ENCODE measurements at places on chromosomes 7 and 10. TPM values are rescaled to one million over a fixed set of nuclear protein-coding genes. Genes with fewer than 3 reads are reported as not detected.

DNA sequence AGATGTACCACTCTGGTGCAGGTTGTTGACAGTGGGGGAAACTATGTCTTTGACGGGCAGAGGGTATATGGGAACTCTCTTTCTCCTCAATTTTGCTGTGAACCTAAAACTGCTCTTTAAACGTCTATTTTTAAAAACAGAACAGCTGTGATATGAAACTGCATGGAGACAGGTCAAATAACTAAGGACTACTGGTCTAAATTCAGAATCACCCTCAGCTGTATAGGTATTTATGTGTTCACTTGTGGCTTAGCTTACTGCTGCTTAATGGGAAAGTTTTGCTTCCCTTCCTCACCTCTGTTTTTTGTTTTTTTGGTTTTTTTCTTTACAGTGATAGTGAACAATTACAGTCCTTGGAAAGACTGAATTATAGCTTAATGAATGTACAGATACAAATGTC is 86.9 kb upstream of the STRIP2 start:
- no peak for DNase-seq
- no peaks in the 10 kb centered on the region for H3K27me3 ChIP-seq
- H3K4me1 ChIP-seq = peaks cover 15% of the 10 kb centered on the region
- H3K36me3 ChIP-seq = peaks cover 5% of the 10 kb centered on the region

- H3K4me3 ChIP-seq = no peak overlapping the region
- H3K27ac ChIP-seq = no peak overlapping the region
- H3K27me3 ChIP-seq = peaks cover 25% of the 10 kb centered on the region
- H3K4me1 ChIP-seq = no peaks in the 10 kb centered on the region
Measured at GRCh38 chr7:113143486-113144257, 25.3 kb upstream of the SMIM30 start.

DNA sequence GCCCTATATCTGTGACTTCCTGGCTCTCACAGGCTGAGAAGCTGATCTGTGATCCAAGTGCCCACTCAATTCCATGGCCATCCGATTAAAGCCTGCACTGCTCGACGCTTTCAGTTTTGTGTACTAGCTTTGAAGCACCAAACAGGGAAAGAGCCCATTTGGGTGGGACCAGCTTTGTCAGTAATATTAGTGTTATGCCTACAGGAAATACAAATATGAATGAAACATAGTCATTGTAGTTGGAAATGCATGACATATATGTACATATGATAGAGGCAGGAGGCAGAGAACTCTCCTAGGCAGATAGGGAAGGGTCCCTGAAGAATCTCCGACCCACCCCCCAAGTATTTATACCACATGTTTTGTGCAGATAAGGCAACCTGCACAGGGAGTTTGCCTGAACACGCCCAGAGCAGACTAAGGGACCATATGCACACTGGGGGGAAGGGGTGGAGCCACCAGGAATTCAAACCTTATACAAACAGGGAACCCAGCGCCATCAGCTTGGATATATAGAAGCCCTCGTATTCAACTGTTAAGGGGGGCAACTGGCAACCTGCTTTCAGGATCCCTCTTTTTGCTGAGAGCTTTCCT is 653.2 kb downstream of the PARD3 start:
- H3K27me3 ChIP-seq = peaks cover 8% of the 10 kb centered on the region
- H3K27ac ChIP-seq = no peak overlapping the region
- no peaks in the 10 kb centered on the region for H3K36me3 ChIP-seq
- no peak overlapping the region for H3K4me3 ChIP-seq
- no peak for DNase-seq
- H3K4me1 ChIP-seq = no peaks in the 10 kb centered on the region

DNA sequence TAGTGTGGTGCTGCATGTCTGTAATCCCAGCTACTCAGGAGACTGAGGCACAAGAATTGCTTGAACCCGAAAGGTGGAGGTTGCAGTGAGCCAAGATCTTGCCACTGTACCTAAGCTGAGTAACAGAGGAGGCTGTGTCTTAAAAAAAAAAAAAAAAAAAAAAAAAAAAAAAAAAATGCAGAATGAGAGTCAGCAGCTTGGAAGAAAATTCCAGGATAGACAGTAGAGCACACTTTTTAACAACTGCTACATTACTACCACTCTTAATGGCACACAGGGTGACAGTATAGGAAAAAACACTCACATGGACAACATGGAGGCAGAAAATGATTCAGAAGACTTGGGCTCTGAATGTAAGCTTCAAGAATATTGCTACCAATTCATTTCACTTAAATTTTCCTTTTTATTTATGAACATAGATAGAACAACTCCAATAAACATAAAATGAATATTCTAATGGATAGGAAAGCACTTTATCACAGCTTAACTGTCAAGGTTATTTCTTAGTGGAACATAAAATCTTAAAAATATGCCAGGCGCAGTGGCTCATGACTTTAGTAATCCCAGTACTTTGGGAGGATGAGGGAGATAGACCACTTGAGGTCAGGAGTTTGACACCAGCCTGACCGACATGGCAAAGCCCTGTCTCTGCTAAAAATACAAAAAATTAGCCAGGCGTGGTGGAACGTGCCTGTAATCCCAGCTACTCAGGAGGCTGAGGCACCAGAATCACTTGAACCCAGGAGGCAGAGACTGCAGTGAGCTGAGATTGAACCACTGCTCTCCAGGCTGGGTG is 31.5 kb downstream of the CHCHD3 start:
- no peak overlapping the region for H3K4me3 ChIP-seq
- no peaks in the 10 kb centered on the region for H3K27me3 ChIP-seq
- DNase-seq = no peak
- H3K36me3 ChIP-seq = peaks cover 5% of the 10 kb centered on the region
- no peak overlapping the region for H3K27ac ChIP-seq
- H3K4me1 ChIP-seq = peaks cover 28% of the 10 kb centered on the region

DNA sequence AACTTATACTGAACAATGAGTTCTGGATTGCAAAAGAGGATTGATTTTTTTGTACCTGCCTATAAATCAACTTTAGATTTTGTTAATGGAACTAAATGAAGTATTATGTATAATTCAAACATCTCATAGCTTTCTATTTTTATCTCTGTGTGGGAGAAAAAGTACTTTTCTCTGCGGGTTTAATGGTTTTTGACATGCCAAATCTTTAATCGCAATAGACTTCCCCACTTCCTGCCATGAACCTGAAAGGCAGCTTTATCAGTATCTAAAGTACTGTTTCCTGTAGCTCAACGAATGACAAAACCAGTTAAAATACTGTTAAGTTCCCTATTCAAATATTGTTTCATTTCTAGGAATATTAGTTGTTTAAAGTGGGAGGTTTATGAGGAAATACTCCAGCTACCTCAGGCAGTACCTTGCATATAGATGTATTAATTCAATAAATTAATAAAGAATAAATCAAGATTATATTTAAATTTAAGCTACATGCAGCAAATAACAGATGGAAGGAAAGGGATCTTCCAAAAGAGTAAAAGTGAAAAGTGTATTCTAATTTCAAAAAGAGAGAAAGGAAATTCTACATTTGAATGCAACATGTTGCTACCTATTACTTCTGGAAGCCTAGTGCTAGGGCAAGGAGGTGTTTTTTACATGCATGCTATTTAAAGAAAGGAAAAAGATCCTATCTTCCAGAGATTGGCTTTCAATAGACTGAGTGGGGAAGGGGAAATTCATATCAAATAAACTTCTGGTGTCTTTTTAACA is 75.9 kb downstream of the SVOPL start:
- H3K4me3 ChIP-seq = peak overlapping the region; percentile 52
- peak overlapping the region; percentile 82 for H3K27ac ChIP-seq
- no peak for DNase-seq
- H3K27me3 ChIP-seq = peaks cover 16% of the 10 kb centered on the region

GRCh38 chr7:8125680-8126444 is 136.1 kb downstream of the ICA1 start:
- H3K4me3 ChIP-seq = peak overlapping the region; percentile 71
- H3K36me3 ChIP-seq = peaks cover 3% of the 10 kb centered on the region
- peak; percentile 35 for DNase-seq
- peaks cover 66% of the 10 kb centered on the region for H3K4me1 ChIP-seq

- H3K36me3 ChIP-seq = no peaks in the 10 kb centered on the region
- H3K27ac ChIP-seq = no peak overlapping the region
- H3K4me3 ChIP-seq = no peak overlapping the region
- peaks cover 18% of the 10 kb centered on the region for H3K27me3 ChIP-seq
- H3K4me1 ChIP-seq = peaks cover 4% of the 10 kb centered on the region
Measured at GRCh38 chr7:29087840-29088170, 58.5 kb downstream of the CPVL start.

DNA sequence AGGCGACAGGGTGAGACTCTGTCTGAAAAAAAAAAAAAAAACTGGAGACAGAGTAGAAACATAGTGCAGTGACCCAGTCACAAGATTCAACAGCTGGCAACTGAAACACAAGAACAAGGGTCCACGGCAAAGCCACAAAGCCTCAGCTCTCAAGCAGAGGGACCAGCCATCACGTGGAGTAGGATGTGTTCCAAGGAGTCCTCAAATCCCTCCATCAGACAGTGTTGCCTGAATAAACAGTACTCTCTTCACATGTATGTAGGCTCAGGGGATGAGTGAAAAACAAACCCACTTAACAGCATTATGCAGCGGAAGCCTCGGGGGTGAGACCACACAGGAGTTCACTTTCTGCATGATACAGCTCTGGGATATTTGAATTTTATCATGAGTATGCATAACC is 62.0 kb downstream of the SLIT1 start:
- H3K4me3 ChIP-seq = no peak overlapping the region
- peaks cover 40% of the 10 kb centered on the region for H3K27me3 ChIP-seq

- H3K27me3 ChIP-seq = no peaks in the 10 kb centered on the region
- DNase-seq = no peak
- H3K4me3 ChIP-seq = no peak overlapping the region
- H3K36me3 ChIP-seq = no peaks in the 10 kb centered on the region
- H3K4me1 ChIP-seq = no peaks in the 10 kb centered on the region
Measured at GRCh38 chr10:53430127-53430891, 657.7 kb upstream of the MBL2 start.

GRCh38 chr7:158542651-158543566 is 44.7 kb downstream of the PTPRN2 start:
- H3K27ac ChIP-seq = no peak overlapping the region
- no peaks in the 10 kb centered on the region for H3K36me3 ChIP-seq
- H3K4me1 ChIP-seq = peaks cover 5% of the 10 kb centered on the region
- H3K4me3 ChIP-seq = no peak overlapping the region
- DNase-seq = no peak
- peaks cover 12% of the 10 kb centered on the region for H3K27me3 ChIP-seq

- no peak for DNase-seq
- H3K36me3 ChIP-seq = peaks cover 3% of the 10 kb centered on the region
- no peak overlapping the region for H3K27ac ChIP-seq
- H3K4me3 ChIP-seq = no peak overlapping the region
- peaks cover 32% of the 10 kb centered on the region for H3K4me1 ChIP-seq
Measured at GRCh38 chr10:63229161-63229560, 96.0 kb downstream of the NRBF2 start.

DNA sequence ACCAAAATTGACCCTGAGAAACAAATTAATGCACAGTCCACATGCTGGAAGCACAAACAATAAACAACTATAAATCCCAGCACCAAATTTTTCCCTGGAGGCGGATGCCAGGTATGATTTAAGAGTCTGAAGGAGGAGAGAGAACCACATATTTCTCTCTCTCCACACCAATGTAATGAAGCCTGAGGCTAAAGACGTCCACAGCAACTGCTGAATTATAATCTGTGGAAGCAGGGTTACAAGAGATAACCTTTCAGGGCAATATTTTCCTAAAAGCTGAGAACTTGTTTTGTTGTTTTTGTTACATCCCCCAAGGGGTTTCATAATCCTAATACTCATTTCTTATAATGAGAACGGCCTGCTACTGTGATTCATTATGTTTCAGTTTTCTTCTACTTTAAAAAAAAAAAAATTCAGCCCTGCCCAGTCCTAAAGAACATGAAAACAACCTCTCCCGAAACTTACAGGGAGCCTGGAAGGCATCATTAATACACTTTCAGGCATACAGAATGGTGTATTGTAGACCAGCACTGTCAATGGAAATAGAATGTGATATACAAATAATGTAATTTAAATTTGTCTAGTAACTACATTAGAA is 48.5 kb upstream of the ABLIM1 start:
- no peak for DNase-seq
- H3K4me3 ChIP-seq = no peak overlapping the region
- H3K36me3 ChIP-seq = no peaks in the 10 kb centered on the region
- H3K4me1 ChIP-seq = no peaks in the 10 kb centered on the region

DNA sequence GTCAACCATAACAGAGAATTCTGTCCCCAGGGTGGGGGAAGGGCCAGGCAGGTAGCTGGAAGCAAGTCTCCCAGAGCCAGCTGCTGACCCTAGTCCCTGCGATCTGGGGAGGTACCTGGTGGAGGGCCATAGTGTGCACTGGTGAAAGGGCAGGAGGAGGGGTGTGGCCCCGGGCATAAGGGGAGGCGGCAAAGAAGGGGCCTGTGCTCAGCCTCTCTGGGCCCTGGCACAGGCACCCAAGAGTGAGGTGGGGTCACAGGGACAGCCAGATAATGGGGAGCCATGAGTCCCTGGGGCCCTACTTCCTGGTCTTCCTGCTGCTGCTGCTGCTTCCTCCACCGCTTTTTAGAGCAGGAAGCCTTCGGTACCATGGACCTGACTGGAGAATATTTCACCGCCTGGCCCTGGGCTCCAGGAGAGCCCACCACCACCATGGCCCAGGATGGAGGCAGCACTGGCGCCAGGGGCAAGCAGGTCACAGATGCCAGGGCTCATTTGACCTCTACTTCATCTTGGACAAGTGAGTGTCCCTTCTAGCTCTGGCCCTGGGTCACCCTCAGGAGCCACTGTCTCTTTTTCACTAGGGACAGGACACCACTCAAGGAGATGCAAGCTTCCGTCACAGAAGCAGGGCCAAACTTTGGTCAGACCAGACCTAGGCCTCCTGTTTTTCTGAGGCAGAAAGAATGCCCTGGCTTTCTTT is at the start of gene ANTXRL:
ANTXRL (plus strand) TSS at position 7 of the 703 bp plus-strand sequence; CDS start at position 273, 266 bp downstream.
- H3K27me3 ChIP-seq = no peaks in the 10 kb centered on the region
- no peak for DNase-seq
- peaks cover 2% of the 10 kb centered on the region for H3K36me3 ChIP-seq
- no peak within 1 kb of the TSS for H3K27ac ChIP-seq
- H3K4me1 ChIP-seq = peaks cover 11% of the 10 kb centered on the region

DNA sequence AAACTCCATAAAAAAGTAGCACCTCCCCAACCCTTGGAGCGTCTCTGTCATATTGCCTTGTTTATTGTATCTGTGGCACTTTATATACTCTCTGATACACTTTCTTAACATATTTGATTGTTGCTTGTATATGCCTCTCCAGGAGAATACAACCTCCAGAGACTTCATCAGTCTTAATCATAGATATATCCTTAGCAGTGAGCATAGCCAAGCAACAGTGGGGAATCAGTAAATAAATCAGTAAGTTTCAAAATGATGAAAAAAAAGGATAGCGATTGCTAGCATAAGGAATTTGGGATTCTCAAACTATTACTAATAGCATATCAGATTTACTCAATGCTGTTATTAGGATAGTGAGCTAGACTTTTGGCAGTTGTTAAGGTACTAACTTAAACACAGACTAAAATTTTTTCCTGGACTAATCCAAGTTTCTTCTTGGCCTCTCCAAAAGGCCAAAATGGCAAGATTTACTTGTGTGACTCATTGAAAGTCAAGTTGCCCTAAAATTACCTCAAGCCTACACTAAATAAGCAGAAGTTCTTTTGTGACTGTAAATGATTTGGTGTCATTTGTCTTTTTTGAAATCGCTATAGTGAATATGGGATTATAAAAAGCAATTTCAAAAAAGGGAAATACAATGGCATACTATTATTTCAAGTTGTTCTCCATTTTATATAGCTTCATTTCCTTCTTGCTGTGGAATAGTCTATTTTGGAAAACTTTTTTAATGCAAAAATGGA is 177.9 kb downstream of the CHN2 start:
- H3K27ac ChIP-seq = no peak overlapping the region
- no peaks in the 10 kb centered on the region for H3K4me1 ChIP-seq
- no peak for DNase-seq
- no peaks in the 10 kb centered on the region for H3K36me3 ChIP-seq

The MORN4 gene
- 1.2 TPM for total RNA-seq

The ZNF425 gene
- total RNA-seq = 0.87 TPM

The ZNF503 gene
- total RNA-seq = 0.12 TPM

The ANK3 gene
- 58.5 TPM for total RNA-seq

The PPP1R17 gene
- not detected for total RNA-seq

The TACR2 gene
- total RNA-seq = not detected

Data from T-helper 17 cell (primary cell).